ENCODE measurements at places on chromosomes 7 and 10.

DNA sequence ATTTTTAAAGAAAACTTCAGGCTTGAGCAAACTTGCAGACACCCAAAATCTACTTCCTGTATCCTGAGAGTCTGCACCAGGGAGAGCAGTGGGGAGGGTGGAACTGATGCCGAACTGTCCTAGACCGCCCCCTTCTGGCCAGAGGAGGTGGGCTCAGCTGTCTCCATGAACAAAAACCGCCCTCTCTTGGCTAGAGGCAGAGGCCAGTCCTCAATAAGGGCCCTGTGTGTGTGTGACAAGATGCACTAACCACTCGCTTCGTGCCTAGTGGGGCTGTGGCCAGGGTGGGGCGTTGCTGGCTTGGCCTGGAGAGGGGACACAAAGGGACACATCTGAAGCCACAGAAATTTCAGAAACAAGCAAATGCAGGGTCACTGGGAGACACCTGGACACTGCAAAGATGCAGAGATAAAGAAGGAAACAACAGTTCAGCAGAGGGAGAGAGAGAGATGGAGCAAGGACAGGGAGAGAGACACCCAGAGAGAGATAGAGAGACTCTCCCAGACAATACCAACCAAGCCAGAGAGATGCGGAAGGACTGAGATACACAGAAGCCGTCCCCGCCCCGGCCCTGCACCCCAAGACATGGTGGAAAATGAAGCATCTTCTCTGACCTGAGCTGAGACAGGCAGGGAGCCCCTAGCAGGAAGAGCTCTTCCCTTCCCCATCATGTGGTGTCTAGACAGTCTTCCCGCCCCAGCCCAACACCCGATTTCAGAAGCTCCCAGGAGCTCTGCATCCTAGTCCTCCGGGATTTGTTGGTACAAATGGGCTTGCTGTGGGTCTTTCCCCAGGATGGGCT is 22.7 kb upstream of the FXYD4 start:
- peak; percentile 63 for DNase-seq

DNA sequence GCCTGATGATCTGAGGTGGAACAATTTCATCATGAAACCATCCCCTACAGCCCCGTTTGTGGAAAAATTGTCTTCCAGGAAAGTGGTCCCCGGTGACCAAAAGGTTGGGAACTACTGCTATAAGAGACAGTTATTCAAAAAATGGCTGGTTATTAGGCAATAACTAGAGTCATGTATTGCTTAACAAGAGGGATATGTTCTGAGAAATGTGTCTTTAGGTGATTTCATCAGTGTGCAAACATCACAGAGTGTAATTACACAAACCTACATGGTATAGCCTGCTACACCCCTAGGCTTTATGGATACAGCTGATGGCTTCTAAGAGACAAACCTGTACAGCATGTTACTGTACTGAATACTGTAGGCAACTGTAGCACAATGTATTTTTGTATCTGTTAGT is 71.3 kb upstream of the CSTF2T start:
- no peak for DNase-seq

GRCh38 chr10:17428351-17429097 is 25.9 kb downstream of the ST8SIA6 start:
- DNase-seq, result peak; percentile 67

DNA sequence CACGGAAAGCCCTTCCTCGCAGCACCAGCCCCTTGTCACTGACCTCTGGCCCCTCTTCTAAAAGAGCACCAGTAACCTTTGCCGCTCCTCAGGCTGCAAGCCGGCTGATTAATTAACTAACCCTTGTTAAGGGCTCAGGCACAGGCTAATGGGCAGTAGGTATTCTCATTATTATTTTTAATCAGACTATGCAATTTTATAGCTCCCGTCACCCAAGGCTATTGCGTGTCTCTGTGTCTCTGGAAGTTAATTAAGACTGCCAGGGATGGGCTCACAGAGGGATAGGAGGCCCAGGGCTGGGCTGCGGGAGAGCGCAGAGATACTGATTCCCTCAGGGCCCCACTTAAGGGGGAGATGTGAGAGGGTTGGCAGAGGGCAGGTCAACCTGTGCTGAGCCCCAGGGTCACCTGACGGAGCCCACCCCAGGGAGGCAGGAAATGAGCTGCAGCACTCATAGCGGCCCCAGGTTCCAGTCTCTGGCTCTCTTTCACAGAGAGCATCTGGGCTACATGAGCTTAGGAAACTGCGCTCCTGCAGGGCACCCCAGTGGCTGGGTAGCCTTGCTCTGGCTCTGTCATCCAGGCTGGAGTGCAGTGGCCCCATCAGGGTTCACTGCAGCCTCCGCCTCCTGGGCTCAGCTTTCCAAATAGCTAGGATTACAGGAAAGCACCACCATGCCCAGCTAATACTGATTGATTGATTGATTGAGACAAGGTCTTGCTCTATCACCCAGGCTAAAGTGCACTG is 92.2 kb upstream of the LRRC4 start:
- no peak for DNase-seq

GRCh38 chr10:43955978-43956377 is 307.3 kb upstream of the ZNF32 start:
- no peak for DNase-seq

DNA sequence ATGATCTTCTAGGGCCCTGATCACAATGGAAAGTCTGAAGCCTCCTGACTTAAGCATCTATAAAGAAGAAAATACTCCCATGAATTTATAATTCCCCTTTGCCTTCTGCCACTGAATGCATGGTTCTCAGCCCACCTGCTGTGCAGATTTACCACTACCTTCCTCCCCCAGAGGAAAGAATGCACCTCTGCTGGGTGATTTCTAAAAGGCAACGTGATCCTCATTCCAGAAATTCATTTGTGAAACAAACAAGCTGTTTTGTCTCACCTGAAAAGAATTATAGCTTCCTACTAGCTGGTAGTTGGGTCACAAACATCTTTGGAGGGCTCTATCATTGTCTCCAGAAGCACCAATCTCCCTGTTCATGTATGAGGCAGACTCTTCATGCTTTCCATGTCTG is 320.2 kb downstream of the CDC14C start:
- no peak for DNase-seq

GRCh38 chr7:50273870-50274269 is 30.6 kb upstream of the IKZF1 start:
- no peak for DNase-seq

DNA sequence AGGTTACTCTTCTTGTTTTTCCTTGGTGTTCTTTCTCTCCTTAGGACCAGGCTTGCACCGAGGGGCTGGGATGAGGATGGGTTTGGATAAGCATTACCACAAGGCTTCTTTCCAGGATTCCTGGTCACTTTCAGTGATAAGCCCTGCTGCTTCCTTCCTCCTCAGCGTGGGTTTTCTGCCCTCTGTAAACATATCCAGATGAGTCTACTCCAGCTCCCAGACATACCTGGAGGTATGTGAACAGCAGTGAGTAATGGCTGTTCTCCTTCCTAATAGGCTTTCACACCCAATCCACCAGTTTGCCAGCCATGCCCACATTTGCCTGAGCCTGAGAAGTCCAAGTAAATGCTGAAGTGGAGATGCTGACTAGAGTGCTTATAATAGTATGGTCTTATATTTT is 229.8 kb upstream of the YAE1 start:
- no peak for DNase-seq

DNA sequence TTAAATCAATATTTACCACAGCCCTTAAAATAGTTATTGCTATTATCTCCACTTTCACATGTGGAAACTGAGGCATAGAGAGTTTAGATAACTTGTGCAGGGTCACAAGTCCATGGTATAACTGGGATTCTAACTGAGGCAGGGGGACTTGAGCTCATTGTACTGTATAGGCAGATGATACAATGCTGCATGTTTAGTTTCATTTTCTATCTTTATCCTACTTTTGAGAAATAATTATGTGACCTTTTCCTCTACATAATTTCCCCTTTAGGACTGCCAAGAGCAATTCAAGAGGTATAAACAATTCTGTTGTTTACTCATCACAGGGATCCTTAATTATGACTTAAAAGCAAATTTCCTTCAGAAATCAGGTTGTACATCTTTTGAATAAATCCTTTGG is 193.1 kb downstream of the SUGCT start:
- no peak for DNase-seq
